ENCODE measurements at places on chromosomes 4 and X.

DNA sequence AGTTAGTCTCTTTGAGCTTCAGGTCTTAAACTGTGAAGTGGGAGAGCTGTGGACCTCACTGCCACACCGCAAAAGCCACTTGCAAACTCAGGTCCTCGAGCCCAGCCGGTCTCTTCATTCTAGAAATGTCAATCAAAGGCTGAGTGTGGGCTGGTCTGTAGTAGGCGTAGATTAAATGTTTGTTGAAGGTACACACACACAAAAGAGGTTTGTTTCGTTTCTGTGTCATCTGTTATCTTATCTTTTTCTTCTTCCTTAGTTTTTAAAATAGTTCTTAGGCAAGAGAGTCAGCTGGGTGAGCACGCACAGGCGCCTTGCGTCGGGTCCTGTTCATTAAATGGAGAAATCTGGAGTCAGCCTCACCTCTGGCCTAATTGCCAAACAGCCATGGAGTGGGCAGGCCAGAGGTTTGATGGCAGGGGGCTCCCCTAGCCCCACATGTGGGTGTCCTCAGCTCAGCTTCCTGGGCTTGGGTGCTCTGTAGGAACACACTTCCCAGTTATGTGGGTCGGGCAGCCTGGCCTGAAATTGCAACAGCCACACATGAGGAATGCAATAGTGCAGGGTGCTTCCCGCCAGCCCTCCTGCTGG lies 836 bp upstream of the PSAPL1 start:
- DNase-seq: no peak

GRCh38 chr4:126087101-126087500 lies 772.3 kb downstream of the FAT4 start:
- DNase-seq: no peak

DNA sequence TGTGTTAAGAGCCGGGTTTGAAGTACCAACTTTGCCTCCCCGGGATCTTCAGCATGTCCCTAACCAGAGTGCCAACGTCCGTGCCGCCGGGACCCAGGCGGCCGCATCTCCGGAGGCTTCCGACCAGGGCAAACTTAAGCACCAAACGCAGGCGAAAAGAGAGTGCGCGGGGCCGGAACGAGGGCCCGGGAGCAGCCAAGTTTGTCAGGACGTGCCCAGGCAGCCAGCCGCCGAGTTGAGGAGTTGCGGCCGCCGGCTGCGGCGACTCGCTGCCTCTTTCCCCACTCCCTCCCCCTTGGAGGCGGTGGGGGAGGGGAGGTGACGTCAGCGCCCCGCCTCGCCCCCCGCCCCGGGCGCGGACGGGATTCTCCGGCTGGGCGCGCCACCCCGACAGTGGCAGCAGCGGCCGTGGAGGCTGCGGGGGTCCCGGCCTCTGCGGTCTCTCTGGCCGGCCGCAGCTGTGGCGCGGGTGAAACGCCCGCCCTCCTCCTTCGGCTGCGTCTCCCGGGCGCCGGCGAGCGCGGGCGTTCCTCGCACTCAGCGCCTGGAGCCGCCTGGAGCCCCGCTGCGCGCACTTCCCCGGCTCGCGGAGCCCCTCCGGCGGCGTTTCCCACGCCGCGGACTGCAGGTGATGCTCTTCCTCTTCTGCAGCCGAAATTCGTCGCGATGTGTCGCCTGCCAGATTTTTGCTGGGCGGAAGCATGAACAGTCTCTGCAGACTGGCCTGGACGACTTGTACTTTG lies 2.9 kb upstream of the FAT1 start:
- DNase-seq: peak; percentile 81

- no peak for DNase-seq
Observed at GRCh38 chr4:72994670-72995069, 74.8 kb downstream of the COX18 start.

GRCh38 chr4:109065006-109065405 lies 237.5 kb downstream of the COL25A1 start:
- DNase-seq: no peak
